ENCODE measurements at places on chromosomes 4 and X.
A peak's percentile ranks its signal among the peaks of the same experiment; 100 is the strongest.

DNA sequence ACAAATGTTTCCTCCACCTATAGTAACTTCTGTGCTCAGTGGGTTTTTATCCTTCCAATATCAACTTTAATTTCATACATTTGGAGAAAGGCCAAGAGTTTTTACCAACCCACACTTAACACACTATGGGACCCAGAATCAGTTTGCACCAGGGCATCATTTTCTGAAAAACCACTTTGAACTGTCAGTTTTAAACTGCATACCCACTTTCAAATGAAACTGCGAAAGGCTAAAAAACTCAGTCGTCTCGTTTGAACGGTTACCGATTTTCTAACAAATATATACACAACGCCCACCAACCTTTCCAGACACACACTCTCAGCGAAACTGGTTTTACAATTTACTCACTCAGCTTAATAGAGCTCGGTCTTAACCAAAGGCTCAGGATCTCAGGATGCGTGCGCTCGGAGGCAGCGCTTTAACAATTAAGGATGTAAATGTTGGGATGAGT is 376 bp downstream of the ABCG2 start:
- no peak for DNase-seq

- no peak for DNase-seq
Measured at GRCh38 chr4:168521721-168522120, 24.9 kb downstream of the PALLD start.

- DNase-seq, result no peak
Measured at GRCh38 chr4:137678796-137679195, 146.5 kb upstream of the PCDH18 start.

DNA sequence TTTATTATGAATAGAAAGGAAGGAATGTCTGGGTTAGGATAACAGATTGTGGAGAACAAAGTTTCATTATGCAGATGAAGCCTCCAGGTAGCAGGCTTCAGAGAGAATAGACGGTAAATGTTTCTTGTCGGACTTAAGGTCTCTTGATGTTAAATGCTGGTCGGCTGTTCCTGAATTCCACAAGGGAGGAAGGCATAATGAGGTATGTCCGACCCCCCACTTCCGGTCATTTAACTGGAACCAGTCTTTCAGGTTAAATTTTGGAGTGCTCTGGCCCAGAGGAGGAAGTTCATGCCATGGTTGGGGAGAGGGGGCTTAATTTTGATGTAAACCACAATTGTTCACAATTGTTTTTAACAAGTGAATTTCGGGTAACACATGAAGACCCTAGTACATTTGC is 158.1 kb upstream of the VCX3A start:
- DNase-seq, result no peak

- DNase-seq, result no peak
Measured at GRCh38 chrX:48864210-48864609, 28.8 kb upstream of the PCSK1N start.

DNA sequence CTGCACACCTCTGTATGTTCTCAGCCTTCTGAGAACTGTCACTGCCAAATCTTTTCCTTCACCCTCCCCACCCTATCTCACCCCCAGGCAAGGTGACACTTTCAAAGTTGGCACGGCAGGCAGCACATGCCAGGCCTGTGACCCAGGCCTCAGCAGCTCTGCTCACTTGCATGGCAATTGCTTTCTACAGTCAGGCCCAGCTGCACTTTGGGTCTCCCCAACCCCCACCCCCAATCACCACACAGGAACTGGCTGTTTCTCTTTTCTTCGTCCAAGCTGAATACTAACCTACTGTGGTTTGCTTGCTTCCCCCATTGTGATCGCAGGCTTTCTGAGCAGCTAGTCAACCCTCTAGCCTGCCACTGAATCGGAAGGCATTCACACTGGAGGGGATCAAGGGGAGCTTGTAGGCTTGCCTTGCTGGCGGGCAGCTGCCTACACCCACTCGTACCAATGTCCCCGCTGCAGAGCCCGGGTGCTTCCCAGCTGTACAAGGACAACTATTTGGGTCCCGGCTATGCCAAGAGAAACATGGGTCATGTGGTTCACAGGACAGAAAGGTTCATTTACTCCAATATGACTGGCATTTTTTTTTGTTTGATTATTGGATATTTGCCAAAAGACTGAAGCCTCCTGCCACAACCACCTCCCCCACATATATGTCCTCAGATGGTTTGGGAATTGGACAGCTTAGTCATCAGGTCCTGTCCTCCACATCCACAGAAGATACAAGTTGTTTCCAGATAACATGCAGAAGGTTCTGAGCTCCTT is 28.1 kb downstream of the SLC25A43 start:
- DNase-seq, result no peak

GRCh38 chr4:52091801-52092200 is 40.7 kb downstream of the SPATA18 start:
- no peak for DNase-seq

GRCh38 chr4:82789025-82789776 is 9.4 kb downstream of the SCD5 start:
- no peak for DNase-seq

DNA sequence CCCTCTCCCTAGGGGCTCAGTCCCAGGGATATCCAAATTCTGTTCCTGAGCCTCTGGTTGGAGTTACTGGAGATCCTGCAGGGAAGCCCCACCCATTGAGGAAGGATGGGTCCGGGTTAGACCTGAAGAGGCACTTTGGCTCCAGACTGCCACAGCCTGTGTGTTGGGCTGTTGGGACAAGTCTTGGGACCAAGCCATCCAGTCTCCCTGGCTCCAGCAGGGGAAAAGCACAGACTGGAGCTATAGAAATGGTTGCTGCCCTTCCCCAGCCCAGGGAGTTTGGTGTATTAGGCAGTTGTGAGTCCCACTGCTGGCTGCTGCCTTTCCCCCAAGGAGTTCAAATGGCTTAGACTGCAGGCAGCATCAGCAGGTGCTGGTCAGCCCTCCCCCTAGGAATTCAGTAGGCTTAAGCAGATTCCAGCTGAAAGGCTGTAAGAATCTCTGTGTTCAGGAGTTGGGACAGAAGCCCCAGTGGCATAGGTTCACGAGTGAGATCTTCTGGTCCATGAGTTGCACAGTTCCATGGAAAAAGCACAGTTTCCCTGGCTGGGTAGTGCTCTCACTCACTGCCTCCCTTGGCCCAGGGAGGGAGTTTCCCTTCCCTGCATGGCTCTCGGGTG is 344.0 kb upstream of the EPHA5 start:
- DNase-seq, result peak; percentile 30

DNA sequence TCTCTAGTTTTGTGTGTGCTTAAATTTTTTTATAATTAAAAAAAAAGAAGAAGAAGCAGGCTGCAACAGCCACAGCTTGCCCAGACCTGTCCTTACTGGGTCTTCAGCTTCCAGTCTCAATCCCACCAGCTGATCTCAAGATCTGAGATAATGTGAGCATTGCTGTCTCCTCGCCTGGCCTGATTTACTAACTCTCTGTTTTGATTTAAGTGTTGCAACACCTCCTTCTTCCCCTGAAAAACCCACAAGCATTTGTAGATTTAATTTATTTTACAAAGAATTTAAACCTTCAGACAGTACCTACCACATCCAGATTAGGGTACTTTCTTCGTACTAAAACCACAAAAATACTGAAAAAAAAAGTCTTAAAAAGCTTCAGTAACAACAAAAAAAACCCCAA is 38.0 kb downstream of the FAM241A start:
- DNase-seq, result no peak

DNA sequence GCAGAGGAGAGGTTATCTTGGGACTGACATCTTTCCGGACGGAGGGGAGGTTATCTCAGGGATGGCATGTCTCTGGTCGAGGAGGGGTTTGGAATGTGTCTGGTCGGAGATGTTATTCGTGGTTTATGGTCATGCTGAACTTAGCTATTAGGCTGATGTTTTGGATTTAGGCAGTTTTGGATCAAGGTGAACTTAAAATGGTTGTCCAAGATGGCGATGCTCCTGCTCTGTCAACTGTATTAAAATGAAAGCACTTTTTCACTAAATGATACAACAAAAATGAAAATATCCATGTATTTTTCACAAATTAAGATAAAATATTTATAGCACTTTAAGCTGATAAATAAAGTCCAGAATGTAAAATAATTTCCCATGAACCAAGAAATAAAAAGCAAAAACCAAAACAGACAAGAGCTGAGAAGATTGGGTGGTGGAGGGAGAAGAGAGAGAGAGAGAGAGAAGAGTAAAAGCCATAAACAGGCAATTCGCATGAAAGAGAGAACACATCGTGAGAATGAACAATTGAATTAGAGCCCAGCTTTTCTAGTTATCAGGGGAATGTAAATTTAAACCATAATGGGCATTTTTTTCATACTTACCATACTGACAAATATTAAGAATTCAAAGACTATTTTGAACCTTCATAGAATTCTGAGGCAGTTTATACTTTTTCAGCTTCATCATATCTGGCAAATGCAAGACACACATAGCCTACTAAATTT is 2236.0 kb upstream of the AGA start:
- DNase-seq, result no peak

DNA sequence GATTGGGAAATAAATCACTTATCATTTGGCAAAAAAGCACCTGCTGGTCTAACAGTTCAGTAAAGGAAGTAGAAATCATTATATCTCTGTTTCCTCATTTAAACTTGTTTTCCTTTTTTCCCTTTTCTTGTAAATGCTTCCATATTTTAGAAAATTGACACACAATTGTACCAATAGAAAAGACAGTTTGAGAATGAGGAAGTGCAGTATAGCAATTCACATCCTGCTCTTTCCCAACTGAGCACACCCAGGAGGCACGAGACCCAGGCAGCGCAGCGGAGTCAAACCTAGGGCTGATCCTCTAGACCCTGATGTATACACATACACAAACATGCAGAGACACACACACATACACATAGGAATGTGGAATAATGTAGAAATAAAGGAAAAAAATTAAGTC is 74.8 kb upstream of the PACRGL start:
- DNase-seq, result no peak

- DNase-seq, result no peak
Measured at GRCh38 chrX:16524316-16524715, 125.6 kb upstream of the S100G start.

DNA sequence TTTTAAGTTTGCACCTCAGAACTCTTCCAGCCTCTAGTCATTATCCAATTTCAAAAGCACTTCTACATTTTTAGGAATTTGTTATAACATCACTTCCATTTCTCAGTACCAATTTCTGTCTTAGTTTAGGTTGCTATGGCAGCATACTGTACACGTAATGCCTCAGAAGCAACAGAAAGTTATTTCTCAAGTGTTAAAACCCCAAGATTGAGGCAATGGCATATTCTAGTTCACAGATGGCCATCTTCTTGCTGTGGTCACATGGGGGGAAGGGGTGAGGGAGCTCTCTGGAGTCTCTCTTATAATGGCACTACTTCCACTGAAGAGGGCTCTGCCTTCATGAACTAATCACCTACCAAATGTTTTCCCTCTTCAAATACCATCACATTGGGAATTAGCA is 220.3 kb upstream of the CTSO start:
- no peak for DNase-seq

GRCh38 chr4:13296986-13297385 is 187.2 kb downstream of the RAB28 start:
- DNase-seq, result no peak

GRCh38 chr4:20520901-20521300 is 179.4 kb upstream of the PACRGL start:
- peak; percentile 34 for DNase-seq

DNA sequence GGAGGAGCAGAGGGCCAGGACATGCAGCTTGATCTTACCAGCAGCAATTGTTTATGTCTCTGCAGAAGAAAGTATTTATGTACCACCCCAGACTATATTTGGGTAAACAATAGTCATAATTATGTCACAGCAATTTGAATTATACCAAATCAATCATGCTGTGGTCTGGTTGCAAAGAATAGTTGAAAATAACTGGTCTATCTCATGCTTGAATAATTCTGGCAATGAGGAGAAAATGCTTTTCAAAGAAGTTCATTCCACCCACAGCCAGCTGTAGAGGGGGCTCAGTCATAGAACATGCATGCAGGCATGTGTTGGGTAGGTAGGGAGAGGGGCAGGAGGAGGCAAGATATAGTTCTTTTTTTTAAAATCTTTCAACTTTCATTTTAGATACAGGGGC is 399.2 kb downstream of the IL15 start:
- DNase-seq, result no peak

- DNase-seq, result no peak
Measured at GRCh38 chrX:17494216-17494615, 119.2 kb downstream of the NHS start.

Measured in retinal pigment epithelial cell (primary cell).